ENCODE measurements at places on chromosomes 3 and 15.

GRCh38 chr3:126147147-126147931 lies 33.0 kb downstream of the ALDH1L1 start:
- no peak for DNase-seq

DNA sequence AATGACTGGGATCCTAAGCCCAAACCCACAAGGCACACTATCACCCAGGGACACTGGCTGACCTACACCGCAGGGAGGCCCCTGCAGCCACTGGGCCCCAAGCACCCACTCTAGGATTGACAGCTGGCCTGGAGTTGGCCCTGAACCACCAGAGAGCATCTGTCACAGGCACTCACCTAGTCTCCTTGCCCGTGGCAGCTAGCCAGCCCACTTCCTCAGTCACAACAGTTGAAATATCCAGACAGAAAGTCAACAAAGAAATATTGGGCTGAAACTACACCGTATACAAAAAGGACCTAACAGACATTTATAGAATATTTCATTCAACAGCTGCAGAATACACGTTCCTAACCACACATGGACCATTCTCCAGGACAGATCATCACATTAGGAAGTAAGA lies 5.2 kb upstream of the SPINK8 start:
- no peak for DNase-seq

- DNase-seq: peak; percentile 35
Measured at GRCh38 chr3:177294221-177294620, 96.9 kb upstream of the TBL1XR1 start.

DNA sequence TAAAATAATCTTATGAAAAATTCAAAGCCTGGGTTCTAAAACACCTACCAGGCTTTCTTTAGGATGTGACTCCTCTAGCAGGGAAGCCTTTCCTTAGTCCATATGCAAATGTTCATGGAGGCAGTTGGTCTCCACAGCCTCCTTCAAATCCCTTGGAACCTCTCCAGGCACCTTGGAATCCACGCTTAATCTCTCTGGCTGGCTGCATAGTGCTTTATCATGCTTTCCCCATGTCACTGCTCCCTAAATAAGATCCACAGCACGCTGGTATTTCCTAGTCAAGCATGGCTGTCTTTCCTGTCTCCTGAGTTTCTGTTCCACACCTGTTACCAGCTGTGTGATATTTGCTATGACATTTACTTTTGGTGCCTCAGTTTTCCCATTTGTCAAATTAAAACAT lies 71.3 kb downstream of the CLSTN2 start:
- DNase-seq: no peak

- no peak for DNase-seq
Measured at GRCh38 chr3:14636496-14637087, 15.0 kb upstream of the CCDC174 start.

DNA sequence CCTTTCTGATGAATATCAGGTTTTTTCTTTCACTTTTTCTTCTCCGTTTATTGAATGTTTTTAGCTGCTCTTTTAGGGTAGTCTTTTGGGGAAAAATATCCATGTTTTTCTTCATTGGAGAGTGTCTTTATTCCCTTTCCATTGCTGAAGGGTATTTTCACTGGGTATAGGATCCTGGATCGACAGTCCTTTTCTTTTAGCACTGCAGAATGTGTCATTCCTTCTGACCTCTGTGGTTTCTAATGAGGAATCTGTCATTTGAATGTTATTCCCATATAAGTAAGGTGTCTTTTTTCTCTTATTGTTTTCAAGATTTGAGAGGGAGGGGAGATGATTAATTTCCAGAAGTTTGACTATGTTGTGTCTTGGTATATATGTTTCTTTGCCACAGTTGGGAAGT lies 96.8 kb downstream of the BBX start:
- DNase-seq: no peak

DNA sequence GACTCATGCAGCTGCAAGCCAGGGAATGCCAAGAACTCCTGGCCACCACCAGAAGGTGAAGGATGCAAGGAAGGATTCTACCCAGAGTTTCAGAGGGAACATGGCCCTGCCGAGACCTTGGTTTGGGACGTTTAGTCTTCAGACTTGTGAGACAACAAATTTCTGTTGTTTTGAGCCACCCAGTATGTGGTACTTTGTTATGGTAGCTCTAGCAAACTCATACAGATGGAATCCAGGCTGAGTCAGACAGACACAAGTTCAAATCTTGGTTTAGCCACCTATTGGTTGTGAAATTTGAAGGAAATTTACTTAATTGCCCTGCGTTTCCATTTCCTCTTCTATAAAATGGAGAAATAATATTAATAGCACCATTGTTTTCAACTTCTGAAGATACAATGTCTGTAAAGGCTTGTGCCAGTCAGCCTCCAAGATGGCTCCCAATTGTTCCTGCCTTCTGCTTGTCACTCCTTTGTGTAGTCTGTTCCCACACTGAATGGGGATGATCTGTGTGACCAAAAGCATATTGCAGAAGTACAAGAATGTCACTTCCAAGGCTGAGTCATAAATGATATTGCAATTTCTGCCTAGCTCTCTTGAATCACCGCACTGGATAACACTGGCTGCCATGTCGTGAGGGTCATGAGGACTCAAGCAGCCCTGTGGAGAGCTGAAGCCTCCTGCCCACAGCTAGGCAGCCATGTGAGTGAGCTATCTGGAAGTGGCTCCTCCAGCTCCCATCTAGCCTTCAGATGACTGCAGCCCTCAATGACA lies 223.5 kb upstream of the PROK2 start:
- peak; percentile 22 for DNase-seq

DNA sequence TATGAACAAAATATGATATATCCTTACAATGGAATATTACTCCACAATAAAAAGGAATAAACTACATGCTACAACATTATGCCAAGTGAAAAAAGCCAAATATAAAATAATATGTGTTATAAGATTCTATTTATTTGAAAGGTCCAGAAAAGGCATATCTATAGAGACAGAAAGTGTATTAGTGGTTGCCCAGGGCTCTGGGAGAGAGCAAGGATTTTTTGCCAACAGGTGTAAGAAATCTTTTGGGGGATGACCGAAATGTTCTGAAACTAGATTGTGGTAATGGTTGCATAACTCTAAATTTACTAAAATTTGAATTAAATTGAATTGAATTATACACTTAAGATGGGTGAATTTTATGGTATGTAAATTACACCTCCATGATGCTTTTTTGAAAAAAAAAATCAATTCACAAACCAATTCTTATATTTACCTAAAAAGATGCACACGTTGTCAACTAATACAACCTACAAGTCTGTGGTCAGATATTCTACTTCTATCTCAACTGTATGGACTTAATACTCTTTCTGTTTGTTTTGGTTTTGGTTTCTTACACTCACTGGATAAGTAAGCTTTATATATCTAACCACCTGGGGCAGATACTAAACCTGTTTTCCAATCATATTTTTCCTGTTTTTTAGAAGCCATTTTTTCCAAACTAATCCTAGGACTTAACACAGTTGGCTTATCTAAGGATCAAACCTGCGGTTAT lies 75.8 kb downstream of the FBN1 start:
- DNase-seq: no peak

DNA sequence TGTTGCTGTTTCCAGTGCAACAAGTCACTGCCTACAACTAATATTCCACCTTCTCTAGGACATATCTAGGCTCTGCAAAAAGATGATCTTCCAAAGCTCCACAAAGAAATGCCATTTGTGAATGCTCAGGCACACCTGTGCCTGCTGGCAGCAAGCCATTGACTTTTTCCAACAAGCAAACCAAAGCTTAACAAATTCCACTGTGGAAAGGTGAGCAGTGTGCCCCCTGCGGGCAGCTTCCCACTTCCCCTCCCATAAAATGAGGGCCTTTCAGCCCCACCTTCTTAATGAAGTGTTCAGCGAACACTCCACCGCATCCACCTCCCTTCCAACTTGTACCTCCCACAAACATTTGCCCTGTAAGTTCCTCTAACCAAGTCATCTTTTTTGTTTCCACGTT lies 157.5 kb upstream of the SLC24A5 start:
- no peak for DNase-seq

DNA sequence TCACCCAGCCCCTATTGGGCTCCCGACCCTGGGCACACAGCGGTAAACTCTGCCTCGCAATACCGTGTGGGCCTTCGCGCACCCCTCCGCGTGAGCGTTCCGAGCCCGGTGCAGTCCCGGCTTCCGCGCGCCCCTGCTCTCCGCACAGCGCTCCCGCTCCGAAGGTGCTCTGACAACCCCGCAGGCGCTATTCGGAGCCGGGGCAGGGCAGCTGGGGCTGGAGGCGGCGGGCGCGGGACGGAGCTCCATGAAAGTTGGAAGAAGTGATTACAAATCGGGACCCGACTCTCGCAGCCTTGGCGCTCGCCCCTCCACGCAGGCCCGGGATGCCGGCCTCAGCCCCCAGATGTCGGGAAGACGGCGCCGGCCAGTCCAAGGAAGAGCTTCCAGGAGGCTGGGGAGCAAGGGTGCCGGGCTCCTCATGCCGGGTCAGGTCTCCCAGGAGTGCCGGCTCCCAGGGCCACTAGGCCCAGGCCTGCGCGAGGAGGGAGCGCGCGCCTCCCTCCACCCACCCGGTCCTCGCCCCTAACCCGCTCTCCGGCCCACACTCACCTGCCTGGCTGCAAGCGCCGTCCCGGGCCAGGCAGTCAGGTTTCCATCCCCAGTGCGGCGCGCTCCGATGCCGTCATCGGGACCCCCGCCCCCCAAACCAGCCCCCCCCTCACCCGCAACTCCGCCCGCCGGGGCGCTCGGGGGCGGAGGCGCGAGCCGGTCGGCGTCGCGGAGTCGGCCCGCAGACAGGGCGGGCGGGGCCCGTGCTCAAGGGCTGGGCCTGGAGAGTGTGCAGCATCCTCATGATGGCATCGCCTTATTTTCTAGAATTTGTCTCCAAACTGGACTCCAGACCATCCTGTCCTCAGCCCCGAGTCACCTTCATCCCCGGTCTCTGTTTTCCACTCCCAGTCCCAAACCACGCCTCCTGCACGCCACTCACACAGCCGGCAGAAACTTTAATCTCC lies at the start of gene KIF7:
KIF7 (minus strand) TSS at position 621 of the 959 bp plus-strand sequence. CDS start 2,537 bp downstream, outside the sequence.
- DNase-seq: no peak

- no peak for DNase-seq
Measured at GRCh38 chr15:62889734-62890505, 152.6 kb upstream of the TPM1 start.

DNA sequence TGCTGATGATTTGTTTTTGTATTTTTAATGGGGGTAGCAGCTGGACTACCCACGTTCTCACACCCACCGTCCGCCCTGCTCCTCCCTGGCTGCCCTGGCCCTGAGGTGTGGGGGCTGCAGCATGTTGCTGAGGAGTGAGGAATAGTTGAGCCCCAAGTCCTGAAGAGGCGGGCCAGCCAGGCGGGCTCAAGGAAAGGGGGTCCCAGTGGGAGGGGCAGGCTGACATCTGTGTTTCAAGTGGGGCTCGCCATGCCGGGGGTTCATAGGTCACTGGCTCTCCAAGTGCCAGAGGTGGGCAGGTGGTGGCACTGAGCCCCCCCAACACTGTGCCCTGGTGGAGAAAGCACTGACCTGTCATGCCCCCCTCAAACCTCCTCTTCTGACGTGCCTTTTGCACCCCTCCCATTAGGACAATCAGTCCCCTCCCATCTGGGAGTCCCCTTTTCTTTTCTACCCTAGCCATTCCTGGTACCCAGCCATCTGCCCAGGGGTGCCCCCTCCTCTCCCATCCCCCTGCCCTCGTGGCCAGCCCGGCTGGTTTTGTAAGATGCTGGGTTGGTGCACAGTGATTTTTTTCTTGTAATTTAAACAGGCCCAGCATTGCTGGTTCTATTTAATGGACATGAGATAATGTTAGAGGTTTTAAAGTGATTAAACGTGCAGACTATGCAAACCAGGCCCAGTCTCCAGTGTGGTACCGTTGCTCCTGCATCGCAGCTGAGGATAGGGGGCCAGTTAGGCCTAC lies 1.4 kb upstream of the FES start:
- DNase-seq: no peak

GRCh38 chr3:170768334-170768801 lies 101.6 kb downstream of the RPL22L1 start:
- peak; percentile 30 for DNase-seq

DNA sequence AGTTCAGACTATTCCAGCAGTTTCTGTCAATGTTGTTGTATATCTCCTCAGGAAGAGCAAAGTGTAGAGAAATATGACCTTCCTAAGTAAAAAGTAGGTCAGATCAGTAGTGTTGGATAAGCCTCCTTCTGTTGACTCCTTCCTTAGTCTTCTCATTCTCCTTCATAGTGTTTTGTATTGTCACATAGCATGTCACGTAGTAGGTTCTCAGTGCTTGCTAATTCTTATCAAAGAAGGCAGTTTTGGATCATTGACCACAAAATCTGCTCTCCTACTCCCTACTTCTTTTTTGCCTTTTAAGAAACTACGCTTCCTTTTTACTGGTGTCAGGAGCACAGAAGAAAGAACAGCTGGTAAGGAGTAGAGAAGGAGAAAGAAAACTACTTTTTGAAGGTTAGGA lies 1.0 kb upstream of the MGA start:
- DNase-seq: peak; percentile 38

GRCh38 chr15:69474291-69474690 lies 21.7 kb downstream of the RPLP1 start:
- no peak for DNase-seq

DNA sequence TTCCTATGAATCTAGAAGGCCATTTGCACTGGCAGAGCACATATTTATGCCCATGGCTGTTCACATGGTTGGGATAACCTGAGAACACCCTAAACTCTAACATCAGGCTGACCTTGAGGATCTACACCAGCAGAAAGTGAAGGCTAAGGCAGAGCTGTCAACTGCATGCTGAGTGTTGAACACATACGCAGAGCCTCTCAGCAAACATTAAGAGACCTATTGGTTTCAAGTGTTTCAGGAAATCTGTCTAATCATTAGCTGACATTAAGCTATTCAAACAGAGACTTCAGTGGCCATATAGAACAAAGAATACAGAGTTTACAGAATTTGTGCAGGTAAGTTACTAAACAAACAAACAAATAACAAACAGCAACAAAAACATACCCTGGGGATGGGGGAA lies 16.1 kb upstream of the SEC61A1 start:
- no peak for DNase-seq

- no peak for DNase-seq
Measured at GRCh38 chr15:43406189-43406588, 35.3 kb downstream of the TUBGCP4 start.

GRCh38 chr15:78075490-78076230 lies 1.9 kb downstream of the TBC1D2B start:
- DNase-seq: no peak

GRCh38 chr3:45140141-45140769 lies 5.9 kb downstream of the CDCP1 start:
- DNase-seq: no peak

- no peak for DNase-seq
Measured at GRCh38 chr15:92068121-92068520, 214.6 kb downstream of the SLCO3A1 start.

GRCh38 chr3:113948015-113948917 lies 453 bp downstream of the ZDHHC23 start:
- peak; percentile 31 for DNase-seq

Data from erythroblast (primary cell).